ENCODE measurements at places on chromosomes 7 and 10.

- peak; percentile 53 for DNase-seq
Measured at GRCh38 chr7:128322040-128322643, 21.6 kb downstream of the RBM28 start.

DNA sequence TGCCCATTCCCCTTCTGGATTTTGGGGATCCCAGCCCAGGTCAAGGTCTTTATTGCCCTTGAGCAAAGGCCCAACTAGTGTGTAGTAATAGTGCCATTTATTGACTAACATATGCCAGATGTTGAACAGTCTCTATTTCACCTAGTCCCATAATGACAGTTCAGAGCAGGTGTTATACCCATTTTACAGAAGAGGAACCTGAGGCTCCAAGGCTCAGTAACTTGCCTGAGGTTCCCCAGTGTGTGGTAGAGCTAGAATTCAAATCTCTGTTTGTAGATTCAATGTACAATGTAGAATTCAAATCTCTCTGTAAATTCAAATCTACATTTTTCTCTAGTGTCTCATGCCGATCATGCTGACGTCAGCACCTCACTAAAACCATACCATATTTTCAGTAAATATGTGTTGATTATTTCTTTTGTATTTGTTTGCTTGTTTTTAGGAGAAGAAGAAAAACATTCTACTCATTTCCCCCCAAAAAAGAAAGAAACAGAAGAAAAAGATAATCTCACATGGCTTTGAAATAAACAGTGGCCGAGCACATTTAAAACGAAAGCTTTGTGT, 329.7 kb downstream of the PRPF18 start:
- no peak for DNase-seq

DNA sequence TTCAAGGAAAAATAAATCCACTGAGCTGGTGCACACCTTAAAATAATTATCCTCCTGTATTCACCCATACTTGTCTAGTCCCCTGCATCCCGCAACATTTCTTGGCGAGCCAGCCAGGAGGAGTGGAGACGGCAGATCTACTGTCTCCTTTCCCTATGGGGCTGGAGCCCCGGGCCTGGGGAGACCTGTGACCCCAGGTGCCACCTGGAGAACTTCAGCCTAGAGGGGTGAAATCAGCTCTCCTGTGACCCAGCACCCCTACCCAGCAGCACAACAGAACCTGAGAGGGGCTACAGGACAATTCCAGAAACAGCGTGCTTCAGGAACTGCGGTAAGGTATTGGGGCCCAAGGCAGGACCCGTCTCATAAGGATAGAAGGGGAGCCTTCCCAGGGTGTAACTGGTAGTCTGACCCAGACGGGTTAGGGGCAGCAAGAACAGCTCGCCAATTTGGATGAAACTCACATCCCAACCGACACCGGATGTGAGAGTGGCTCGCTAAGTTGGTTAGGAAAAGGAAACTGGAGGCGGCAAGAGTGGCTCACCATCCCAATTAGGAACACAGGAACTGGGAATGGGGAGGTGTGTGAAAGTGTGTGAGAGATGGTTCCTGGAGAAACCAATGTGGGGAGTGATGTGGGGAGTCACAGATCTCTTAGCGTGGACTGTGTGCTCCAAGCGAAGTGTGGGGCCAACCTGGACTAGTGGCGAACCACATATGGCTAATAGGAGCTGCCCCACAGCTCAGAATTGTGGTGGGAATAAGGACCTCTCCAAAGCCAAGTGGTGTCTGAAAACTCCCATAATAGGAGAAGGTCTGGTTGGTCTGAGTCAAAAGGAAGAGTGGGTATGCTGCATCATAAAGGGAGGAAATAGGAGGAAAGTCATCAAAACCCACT, 15.1 kb upstream of the DENND2A start:
- DNase-seq, result no peak

- peak; percentile 90 for DNase-seq
Measured at GRCh38 chr7:78134256-78134655, 335.7 kb downstream of the PHTF2 start.

GRCh38 chr10:119538632-119539358, 3.7 kb downstream of the RGS10 start:
- DNase-seq, result no peak

DNA sequence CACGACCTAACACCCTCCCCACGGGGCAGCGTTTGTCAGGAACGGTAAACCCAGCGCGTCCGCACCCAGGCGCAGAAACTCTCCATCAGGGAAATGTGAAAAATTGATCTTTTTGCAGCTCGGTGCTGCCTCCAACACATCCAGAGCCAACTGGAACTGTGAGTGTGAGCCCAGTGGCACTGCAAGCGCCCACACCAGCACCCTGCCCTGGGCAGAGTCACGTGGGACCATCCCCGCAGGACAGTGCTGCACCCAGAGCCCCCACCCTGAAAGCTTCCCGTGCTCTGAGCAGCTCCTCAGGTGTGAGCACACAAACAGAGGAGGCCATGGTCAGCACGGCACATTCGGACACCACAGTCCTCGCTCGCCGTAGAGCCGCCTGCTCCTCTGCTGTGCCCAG, 330.9 kb downstream of the DNAJB6 start:
- no peak for DNase-seq

DNA sequence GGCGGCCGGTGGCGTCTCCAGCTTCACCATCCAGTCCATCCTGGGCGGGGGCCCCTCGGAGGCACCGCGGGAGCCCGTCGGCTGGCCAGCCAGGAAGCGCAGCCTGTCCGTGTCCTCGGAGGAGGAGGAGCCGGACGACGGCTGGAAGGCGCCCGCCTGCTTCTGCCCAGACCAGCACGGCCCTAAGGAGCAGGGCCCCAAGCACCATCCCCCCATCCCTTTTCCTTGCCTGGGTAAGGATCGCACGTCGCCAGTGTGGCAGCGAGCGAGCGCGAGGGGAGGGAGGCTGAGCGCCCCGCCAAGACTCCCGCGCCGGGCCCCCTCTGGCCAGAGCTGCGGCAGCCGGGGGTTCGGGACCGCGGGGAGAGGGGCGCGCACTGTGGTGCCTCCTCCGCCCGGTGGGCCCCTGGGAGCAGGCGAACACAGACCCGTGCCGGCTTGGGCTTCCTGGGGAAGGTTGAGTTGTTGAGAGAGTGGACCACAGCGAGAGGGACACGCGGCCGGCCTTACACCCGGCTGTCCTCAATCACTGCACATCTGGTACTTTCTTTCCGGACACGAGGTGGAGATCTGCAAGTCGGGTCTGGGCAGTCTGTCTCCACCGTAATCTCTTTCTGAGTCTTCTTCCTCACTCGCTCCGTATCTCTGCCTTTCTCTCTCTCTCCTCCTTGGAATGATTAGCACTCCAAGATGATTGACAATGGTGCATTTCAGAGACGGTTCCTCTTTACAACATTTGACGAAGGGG, 652 bp downstream of the HMX2 start:
- DNase-seq, result no peak

- no peak for DNase-seq
Measured at GRCh38 chr10:42707234-42707633, 68.9 kb upstream of the ZNF33B start.

- no peak for DNase-seq
Measured at GRCh38 chr7:106668861-106669524, 8.0 kb upstream of the CCDC71L start.

- no peak for DNase-seq
Measured at GRCh38 chr10:17232276-17232960, 4.4 kb downstream of the VIM start.

DNA sequence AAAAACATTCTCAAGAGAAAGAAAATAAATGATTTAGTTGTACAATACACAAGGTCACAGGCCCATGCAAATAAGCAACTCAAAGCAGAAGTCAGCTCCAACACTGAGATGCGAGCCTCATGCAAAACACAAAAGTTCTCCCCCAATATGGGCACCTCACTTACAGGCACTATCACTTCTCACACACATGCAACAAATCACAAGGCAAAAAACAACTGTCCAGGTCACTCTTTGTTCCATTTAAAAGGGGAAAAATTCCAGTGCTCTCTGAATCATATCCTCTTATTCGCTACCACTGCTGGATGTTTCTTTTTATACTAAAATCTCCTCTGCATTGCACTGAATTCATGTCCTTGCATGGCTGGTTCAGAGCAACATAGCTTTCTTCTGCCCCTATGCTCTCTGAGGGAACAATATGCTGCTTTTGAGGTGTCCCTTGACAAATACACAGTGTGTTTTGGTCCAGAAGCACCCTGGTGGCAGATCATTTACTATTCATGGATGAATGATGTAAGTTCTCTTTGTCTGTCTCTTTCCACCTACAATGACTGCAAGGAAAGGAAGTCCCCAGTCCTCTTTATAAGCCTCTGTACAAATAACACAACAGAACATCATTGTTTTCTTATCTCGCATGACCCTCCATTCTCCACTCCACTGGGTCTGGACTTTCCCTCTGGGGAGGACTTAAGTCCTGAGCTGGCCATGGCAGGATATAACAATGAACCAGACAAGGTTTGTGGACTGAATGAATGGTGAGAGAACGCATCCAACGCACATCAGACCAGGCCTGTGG, 85.4 kb upstream of the GSDME start:
- no peak for DNase-seq

DNA sequence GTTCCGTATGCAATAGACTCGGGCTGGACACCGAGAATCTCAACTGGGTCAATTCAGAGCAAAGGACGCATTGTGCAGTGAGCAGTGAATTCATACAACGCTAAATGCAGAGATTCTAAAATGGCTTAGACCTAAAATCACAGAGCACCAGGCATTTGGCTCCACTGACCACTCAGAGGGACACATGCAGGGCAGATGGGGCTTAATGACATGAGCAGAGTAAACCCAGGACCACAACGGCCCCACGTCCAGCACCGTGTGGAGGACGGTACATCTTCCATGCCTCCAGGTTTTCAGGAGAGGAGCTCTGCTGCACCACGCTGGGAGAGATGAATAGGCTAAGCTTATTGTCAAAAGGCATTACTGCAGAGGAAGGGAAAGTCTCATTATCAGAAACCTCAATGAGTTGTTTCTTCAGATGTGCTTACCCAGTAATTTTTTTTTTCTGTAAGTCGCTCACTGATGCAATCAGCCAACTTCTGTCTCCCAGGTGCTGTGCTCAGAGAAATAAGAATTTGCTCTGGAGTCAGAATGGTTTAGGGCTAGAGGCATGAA, 555.0 kb downstream of the PTPRN2 start:
- DNase-seq, result no peak
